ENCODE measurements at places on chromosomes 5 and 9.

DNA sequence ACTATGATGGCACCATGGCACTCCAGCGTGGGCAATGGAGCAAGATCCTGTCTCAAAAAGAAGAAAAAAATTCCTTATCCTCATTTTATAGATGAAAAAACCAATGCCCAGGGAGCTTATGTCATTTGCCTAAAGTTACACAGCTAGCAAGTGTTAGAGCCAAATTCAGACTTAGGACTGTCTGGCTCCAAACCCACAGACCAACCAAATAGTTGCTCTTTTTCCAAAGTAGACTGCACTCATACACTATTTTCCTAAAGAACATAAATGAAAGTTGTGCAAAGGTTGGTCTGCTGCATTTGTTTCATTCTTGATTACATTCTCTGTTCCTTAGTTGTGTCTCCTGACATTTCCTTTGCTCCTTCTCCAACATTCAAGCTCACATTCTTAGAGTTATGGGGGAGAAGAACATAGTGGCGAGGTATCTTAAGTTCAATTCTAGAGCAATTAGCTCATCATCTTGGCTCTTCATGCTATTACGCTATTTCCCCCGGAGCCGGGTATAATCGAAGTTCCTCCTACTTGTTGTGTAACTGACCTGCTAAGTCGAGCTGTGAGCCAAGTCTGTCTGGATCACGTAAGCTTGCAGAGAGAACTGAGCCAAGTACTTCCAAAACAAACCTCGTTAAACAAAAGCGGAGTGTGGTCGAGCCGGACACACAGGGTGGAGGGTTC lies 138.3 kb downstream of the RFK start:
- DNase-seq = peak; percentile 92

DNA sequence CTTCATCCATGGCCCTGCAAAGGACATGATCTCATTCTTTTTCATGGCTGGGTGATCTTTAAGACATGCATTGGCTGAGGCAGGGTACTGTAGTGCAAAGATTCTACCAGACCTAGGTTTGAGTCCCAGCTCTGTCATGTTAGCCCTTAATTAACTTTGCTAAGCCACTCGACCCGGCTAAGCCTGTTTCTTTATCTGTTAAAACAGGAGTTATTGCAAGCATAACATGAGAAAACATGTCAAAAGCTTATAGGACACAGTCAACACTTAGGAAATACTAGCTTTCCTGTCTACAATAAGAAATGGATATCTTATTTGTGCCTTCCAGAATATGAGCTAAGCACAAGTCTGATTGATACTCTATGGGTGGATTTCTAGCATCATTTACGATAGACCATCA lies 92.6 kb downstream of the RASEF start:
- DNase-seq = peak; percentile 54

GRCh38 chr9:25427898-25428297 lies 250.3 kb downstream of the TUSC1 start:
- no peak for DNase-seq

DNA sequence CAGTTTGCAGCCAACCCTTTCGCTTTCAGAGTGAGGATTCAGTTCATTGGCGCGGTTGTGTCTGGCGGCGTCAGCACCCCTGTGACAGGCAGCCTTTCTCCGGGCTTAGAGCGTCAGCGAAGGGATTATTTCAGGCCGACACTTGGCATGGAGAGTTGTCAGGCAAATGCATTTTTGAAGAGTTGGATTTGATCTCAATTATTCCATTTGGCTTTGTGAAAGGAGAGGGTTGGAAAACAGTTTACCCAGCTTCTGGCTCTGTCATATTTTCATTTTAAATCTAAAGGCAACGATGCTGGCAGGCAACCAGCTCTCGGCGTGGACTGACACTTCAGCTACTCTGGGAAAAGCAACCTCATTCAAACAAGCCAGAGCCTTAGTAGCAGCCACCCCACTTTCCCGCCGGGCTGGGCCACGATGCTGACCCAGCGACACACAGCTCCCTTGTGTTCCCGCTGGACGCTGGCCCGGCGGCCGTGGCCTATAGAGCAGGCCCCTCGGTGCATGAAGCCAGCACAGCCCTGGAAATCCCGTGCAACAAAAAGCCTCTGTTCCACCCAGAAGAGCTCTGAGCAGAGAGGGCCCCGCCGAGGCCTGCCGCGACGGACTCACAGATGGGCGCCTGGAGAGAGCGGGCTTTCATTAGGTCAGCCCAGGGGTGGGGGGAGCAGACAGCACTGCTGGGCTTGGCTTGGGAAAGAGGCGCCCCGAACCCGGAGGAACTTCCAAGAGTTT lies 28.9 kb upstream of the LPCAT1 start:
- DNase-seq = no peak

- no peak for DNase-seq
Observed at GRCh38 chr5:107607671-107608345, 62.9 kb downstream of the EFNA5 start.

DNA sequence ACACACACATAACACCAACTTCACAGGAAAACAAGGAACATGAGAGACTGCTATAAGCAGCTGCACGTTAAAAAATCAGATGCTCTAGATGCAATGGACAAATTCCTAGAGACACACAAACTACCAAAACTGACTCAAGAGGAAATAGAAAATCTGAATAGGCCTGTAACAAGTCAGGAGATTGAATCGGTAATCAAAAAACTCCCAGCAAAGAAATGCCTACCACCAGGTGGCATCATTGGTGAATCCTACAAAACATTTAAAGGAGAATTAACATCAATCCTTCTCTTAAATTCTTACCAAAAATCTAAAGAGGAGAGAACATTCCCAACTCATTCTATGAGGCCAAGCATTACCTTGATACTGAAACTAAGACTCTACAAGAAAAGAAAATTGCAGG lies 54.9 kb downstream of the NDST1 start:
- peak; percentile 57 for DNase-seq

DNA sequence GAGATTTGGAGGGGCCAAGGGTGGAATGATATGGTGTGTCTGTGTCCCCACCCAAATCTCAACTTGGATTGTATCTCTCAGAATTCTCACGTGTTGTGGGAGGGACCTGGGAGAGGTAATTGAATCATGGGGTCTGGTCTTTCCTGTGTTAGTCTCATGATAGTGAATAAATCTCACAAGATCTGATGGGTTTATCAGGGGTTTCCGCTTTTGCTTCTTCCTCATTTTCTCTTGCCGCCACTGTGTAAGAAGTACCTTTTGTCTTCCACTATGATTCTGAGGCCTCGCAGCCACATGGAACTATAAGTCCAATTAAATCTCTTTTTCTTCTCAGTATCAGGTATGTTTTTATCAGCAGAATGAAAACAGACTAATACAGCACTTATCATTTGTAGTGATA lies 29.5 kb upstream of the SPIN1 start:
- DNase-seq = no peak

- no peak for DNase-seq
Observed at GRCh38 chr5:147223343-147223742, 11.5 kb upstream of the STK32A start.

GRCh38 chr5:157470631-157471030 lies 10.6 kb downstream of the NIPAL4 start:
- DNase-seq = no peak

DNA sequence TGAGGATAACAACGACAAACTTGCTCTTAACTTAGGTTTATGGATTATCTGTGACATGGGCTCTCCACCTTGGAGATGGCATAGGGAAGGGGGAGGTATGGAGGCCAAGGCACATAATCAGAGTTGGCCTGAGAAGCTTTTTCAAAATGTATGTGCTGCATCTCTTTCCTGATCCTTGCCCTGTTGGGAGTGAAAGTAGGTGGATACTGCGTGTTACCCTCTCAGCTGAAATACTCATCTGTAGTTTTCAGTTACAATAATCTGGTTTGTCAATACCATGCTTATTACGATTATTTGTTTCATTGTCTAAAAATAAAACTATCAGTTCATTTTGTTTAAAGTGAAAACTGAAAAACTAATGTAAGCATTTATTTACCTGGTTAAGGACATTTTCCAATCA lies 86.7 kb downstream of the SLC44A1 start:
- no peak for DNase-seq

GRCh38 chr9:133528001-133528875 lies 3.5 kb upstream of the MYMK start:
- no peak for DNase-seq

- peak; percentile 59 for DNase-seq
Observed at GRCh38 chr5:111655169-111655924, 101.6 kb downstream of the NREP start.

Measured in bronchial epithelial cell (primary cell).